Stimulated activated CD8-positive, alpha-beta memory T cell treated with anti-CD3 and anti-CD28 coated beads, Interleukin-15, amount 100 ng/mL, for 48 hours (primary cell): ENCODE measurements at places on chromosomes 16 and 17.
A peak's percentile ranks its signal among the peaks of the same experiment; 100 is the strongest.

GRCh38 chr16:22198547-22199293, 7.4 kb upstream of the EEF2K start:
- DNase-seq = no peak

GRCh38 chr17:1047177-1047878, 50.4 kb downstream of the TIMM22 start:
- DNase-seq = no peak

DNA sequence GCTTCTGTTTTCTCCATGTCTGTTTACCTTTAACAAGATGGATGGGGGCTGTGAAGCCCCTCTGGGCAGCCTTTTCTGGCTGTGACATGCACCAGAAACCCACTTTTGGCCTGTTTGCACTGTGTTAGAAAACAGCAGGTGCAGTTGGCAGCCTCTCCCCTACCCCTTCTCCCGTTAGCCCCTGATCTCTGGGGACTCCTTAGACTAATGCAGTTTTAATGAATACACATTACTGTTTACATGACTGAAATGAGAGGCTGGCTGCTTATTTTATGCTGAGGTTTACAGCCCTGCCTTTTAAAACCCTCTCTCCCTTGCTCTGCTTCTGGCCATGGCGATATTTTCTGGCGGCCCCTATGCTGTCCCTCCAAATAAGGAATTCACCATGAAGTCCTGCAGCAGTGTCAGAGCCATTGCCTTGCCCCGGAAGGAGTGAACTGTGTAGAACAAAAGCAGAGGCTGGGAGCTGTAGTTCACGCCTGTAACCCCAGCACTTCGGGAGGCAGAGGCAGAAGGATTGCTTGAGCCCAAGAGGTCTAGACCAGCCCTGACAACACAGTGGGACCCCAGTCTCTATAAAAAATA, 79.3 kb downstream of the PRKCB start:
- DNase-seq = no peak

GRCh38 chr17:57210224-57210553, 46.1 kb upstream of the MSI2 start:
- DNase-seq = no peak

DNA sequence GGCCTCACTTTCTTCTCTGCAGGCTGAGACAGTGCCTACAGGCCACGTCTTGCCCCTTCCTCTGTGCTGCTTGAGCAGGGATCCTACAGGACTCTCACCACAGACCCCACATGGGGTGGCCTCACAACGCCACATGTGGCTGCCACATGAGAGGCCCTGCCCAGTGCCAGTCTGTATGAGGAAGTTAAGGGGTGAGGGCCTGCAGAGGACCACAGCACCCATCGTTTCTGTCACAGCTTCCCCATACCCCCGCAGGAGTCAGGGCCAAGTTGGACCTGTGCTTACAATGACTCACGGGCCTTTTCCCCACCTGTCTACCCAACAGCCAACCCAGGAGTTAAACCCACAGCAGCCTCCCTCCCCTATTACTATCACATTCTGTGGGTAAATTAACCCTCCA, 2.9 kb upstream of the GSDMB start:
- DNase-seq = no peak

DNA sequence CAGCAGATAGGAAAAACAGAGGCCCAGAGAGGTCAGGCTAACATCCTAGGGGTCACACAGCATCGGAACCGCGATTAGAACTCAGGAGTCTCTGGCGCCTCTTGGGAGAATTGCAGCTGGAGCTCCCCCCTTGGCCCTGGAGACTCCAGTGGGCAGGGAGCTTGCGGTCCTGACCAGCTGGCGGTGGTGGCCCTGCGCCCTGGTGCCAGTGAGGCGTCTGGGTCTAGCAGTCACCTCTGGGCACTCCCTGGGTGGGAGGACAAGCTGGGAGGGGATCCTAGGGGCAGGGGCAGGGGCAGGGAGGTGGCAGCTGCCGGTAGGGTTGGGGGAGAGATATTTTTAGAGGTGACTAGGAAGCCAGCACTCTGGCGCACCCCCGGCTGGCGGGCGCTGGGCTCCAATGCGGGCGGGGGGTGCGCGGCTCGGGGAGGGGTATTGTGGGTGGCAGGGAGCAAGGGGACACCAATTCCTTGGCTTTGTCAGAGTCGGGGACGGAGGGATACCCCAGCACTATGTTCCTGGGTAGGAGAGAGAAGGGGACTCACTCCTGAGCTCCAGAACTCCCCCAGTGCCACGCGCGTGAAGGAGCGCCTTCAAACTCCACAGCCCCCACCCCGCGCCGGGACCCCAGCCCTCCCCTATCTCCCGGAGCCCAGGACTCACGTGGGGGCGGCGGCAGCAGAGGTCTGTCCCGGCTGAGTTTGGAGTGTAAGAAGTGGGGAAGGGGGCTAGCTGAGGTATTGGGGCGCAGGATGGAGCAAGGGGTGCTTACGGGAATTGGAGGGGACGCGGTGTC, 584 bp downstream of the PHOSPHO1 start:
- DNase-seq = no peak

DNA sequence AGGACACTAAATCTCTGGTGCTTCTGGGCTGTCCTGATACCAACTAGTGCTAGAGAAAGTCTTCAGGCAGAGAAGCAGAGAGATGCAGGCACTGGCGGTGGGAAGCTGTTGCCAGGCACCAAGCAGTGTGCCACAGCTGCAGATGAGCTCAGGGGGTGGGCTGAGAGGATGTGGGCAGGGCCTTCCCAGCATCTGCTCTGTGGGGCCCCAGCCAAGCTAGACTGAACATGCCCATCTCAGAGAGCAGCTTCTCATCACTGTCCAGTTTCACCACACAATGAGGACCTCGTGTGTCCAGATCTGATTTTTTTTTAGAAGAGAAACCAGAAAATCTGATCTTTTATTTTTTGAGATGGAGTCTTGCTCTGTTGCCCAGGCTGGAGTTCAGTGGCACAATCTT, 17.1 kb downstream of the PSKH1 start:
- DNase-seq = no peak

DNA sequence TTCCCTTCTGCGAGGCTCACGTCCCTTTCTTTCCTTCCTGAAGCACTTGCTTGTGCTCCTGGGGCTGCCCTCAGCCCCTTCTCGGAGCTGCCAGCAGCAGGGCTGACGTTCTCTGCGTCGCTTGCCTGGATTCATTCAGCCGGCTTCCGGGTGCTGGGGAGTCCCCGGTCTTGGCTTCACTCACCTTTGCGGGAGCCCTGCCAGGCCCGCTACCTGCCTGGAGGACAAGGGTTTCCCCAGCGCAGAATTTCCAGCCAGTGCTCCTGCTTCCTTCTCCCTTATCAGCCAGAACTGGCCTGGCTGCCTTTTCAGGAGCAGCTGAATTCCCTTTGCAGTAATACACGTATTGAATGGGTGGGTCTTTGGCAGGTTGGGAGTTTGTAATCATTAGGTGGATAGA, 22.1 kb upstream of the IL17C start:
- DNase-seq = no peak

GRCh38 chr16:64358291-64358690, 763.6 kb downstream of the CDH11 start:
- DNase-seq = no peak

GRCh38 chr17:50221864-50222545, 20.6 kb upstream of the COL1A1 start:
- no peak for DNase-seq

- DNase-seq = no peak
Measured at GRCh38 chr17:41536741-41537613, 8.9 kb upstream of the KRT19 start.

DNA sequence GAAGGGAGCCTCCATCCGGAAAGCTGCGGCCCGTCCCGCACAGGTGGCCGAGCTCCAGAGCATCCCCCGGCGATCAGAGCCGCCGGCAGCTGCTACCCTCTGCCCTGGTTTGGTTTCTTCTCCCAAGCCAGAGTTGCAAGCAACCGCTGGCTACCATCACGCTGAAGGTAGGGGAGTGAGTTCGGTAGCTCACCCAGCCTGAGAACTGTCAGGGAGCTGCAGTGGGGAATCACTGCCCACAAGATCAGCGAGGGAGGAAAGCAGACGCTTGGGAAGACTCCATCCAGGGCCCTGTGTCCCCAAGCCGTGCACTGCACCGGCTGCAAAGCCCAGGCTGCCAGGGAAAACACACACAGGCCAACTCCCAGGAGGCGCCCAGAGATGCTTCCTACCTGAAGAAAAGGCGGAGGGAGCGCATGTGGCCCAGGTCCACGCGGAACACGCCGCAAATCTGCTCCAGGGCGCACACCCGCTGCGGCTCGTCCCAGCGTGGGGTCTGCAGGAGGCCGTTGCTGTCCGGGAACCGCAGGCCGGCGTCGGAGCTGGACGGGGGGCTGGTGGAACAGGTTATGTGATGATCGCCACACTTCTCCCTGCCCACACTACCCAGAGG, 83.3 kb downstream of the TBC1D16 start:
- DNase-seq = no peak

DNA sequence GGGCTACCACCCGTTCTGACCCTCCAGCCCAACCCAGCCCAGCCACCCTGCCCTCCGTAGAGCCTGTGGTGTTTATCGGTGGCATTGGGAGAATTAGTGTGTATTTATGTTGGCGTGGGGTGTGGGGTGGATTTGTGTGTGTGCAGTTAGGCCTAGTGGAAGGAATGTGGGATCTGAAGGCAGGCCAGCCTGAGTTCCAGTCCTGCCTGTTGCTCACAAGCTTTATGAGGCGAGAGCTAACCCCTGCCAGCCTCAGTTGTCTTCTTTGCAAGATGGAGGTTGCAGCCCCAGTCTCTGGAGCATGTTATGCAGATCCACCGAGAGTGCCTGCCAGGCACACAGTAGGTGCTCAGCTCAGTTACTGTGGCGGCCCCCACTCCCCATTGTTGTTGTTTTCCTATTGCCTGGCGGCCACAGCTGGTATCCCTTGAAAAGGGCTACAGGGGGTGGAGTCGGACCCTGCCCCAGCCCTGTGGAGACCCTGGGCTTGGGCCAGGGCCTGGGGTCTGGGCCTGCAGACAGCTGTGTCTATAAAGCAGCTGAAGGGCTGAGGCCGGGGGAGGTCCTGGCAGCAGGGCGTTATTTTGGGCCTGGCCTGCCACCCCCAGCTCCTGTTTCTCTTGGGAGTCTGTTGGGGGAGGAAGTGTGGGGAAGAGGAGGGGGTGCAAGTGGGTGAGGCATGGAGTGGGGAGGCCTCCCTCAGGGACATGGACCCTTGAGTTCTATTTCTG, 5.1 kb downstream of the ERBB2 start:
- no peak for DNase-seq

DNA sequence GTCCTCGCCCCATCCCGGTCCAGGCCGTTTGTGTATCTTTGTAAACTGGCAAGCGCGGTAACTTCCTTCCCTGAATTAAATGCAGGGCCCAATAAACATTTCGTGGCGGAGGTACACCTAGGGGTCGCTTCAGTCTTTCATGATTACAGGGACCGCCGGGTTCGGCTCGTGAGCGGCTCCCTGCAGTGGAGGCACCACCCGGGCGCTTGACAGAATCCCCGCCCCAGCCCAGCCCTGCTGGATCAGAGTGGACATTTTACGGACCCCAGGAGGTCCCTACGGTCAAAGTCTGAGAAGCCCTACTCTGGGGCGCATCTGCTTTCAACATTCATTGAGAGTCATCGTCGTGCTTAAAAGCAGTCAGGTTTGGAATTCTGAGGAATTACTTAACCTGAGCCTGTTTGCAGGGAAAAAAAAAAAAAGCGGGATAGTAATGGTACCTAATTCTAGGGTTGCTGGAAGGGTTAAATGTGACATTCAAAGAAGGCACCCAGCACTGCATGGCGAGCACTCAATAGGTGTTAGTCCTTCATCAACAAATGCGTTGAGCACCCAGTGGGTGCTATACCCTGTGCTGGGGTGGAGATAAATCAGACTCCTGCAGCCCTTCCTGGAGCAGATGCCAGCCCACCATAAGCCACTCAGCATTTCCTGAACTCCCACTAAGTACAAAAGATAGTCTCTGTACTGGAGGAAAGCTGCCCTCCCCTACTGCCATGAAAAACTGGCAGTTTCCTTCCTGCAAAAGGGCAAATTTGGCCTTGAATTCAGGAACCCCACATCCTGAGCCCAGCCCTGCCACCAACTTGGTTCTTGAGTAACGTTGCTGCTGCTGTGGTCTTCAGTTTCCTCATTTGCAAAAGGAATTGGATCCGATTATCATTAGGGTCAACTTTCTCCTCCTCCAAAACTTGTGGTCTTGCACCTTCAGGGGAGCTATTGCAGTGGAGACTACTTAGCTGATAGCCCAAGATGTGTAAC, 658 bp upstream of the DUSP3 start:
- DNase-seq = peak; percentile 9

DNA sequence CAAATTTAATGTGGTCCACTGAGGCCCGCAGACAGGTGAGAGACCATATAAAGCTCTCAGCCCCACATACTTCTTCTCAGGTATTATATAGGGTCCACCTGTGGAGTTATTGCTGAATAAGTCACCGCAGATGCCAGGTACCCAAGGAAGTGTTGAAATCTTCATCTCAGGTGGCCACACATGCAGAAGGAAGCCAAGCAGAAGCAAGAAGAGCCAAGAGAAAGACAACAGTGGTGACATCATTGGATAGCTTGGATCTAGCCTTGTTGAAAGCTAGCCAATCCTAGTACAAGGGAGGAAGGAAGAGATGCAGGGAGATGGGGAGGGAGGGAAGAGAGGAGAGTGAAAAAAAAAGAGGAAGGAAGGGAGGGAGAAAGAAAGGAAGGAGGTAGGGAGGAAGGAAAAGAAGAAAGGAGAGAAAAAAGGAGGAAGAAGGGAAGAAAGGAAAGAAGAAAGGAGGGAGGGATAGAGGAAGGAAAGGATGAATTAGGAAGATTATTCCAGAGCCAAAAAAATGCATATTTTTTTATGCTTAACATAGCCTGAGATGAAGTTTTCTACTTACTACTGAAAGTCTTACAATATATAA, 12.5 kb downstream of the ADAMTS18 start:
- DNase-seq = no peak

DNA sequence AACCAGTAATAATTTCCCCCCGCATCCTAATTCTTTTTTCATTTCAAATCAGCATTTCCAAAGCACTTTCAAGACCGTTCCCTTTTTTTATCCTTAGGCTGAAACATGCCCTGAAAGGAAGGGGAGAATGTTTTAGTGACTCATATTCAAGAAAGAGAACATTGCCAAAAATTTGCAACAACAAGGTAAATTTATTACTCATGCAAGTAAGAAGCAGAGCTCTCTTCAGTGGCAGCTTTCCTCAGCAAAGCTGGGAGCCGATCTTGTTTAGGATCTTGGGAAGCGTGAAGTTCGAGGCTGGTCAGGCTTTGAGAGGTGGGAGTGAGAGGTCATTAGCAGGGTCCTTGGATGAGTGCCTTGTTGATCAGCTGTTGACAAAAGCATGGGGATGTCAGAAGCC, 129.5 kb downstream of the PRKCA start:
- no peak for DNase-seq
